ENCODE measurements at places on chromosomes 16 and 17.

DNA sequence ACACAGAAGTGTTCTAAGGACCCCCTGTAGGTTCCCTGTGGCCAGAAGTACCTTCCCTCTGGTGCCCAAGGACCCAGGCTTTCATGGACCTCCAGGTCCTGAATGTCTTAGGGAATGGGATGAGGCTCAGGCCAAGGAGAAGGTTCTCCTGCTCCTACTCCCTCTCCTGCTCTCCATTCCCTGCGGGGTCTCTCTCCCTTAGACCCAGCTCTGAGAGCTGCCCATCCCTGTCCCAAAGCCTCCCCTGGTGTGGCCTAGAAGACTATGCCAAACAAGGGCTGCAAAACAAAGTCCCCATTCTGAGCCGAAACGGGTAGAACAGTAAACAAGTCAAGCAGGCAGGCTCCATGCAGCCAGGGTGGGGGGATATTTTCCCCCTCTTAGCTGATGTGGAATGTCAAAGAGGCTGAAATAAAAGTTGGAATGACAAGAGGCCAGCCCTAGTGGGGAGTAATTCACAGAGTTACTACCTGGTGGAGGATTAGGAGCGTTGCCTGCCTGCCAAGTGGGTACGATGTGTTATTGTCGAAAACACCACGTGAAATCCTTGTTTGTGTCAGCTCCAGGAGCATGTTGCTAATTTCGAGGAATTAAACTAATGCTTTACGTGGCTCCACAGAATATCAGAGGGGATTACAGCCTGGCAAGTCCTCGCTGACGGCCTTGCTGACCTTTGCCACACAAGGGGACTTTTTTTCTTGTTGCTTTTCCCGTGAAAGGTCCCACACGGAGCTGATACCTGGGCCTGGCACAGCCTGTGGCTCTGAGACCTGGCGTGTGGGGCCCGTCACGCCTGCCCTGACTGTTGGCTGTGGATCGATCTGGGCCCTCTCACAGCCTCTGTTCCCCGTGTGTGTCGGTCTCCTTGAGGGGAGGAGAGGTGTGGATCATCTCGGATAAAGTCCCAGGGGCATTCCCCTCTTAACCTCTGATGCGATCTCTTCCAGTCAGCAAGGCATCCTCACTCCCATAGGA, 2.9 kb downstream of the WFIKKN2 start:
- H3K4me3 ChIP-seq: no peak overlapping the region
- H3K27ac ChIP-seq: no peak overlapping the region
- no peak for DNase-seq

DNA sequence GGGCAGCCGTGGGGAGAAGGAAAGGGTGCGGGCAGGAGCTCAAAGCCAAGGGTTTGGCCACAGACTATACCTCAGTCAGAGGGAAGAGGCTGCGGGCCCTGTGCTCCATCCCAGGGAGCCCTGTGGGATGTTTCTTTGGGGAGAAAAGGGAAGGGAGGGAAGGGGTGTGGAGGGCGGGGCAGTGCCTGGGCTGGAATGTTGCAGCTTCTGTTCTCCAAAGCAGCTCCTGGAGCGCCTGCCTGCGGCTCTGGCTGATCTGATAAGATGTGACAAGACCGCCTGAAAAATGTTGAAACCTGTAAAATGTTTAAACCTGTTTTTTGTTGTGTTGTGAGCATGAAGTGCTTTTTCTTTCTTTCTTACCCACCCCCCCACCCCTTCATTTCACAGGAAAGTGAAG, 32.8 kb downstream of the WNT3 start:
- no peaks in the 10 kb centered on the region for H3K36me3 ChIP-seq
- no peak overlapping the region for H3K27ac ChIP-seq
- H3K4me1 ChIP-seq: 0 out of 2 replicates have a peak, but pooled peaks cover 3% of the 10 kb centered on the region
- H3K27me3 ChIP-seq: no peaks in the 10 kb centered on the region

DNA sequence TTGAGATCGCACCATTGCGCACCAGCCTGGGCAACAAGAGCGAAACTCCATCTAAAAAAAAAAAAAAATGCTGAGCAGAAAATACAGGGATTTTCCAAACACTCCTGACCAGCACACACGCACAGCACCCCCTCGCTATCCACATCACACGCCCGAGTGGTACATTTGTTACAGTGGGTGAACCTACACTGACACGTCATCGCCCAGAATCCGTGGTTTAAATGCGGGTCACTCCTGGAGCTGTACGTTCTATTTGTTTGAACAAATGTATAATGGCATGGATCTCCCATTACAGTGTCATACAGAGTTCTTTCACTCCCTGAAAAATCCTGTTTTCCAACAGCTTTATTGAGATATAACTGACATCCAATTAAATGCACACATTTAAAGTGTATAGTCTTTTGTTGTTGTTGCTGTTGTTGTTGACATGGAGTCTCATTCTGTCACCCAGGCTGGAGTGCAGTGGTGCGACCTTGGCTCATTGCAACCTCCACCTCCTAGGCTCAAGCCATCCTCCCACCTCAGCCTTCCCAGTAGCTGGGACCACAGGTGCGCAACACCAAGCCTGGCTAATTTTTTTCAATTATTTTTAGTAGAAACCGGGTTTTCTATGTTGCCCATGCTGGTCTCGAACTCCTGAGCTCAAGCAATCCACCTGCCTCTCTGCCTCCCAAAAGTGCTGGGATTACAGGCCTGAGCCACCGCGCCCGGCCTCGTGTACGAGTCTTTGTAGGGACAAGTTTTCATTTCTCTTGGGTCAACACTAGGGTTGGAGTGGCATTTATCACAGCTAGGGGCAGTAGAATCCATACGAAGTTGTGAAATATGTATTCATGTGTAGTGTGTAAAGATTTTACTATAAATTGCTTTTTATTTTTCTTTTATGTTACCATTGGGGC, 4.4 kb upstream of the CARHSP1 start:
- H3K27ac ChIP-seq: no peak overlapping the region
- no peaks in the 10 kb centered on the region for H3K27me3 ChIP-seq
- no peak for DNase-seq

DNA sequence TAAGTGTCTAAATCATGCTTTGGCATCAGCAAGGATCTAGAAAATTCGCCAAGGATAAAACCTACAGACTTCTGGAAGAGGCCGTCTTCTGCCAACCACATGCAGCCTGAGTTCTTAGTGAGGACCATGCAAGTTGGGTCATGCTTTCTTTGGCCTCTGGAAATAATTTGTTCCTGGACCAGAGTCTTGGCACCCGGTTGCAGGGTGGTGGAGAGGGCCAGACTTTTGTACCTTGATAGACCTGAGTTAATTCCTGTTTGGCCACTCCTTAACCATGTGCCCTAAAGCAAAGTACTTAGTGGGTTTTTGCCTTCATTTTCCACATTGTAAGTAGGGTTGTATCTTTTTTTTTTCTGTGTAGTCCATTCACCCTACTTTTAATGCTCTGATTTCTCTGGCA, 283.4 kb upstream of the IRX5 start:
- H3K36me3 ChIP-seq: no peaks in the 10 kb centered on the region
- H3K4me1 ChIP-seq: peaks cover 6% of the 10 kb centered on the region
- H3K27ac ChIP-seq: no peak overlapping the region
- DNase-seq: no peak
- H3K27me3 ChIP-seq: peaks cover 12% of the 10 kb centered on the region
- no peak overlapping the region for H3K4me3 ChIP-seq

- H3K4me3 ChIP-seq: no peak within 1 kb of the TSS
- DNase-seq: no peak
- H3K27ac ChIP-seq: no peak within 1 kb of the TSS
- H3K27me3 ChIP-seq: no peaks in the 10 kb centered on the region
- H3K36me3 ChIP-seq: no peaks in the 10 kb centered on the region
Measured at GRCh38 chr16:11964761-11965551, at the start of gene TNFRSF17. TNFRSF17 (plus strand) TSS chr16:11965210; CDS start chr16:11965325, 115 bp downstream.

DNA sequence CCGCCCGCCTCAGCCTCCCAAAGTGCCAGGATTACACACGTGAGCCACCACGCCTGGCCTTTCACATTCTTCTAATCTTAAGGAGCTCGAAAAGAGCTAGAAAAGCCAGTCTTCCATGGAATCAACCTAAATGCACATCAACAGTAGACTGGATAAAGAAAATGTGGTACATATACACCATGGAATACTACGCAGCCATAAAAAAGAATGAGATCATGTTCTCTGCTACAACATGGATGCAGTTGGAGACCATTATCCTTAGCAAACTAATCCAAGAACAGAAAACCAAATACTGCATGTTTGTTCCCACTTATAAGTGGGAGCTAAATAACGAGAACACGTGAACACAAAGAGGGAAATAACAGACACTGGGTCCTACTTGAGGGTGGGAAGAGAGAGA, 3.1 kb downstream of the CTC1 start:
- H3K27ac ChIP-seq: no peak overlapping the region
- H3K4me1 ChIP-seq: no peaks in the 10 kb centered on the region
- H3K36me3 ChIP-seq: no peaks in the 10 kb centered on the region
- no peak for DNase-seq
- H3K27me3 ChIP-seq: no peaks in the 10 kb centered on the region

- H3K4me3 ChIP-seq: no peak overlapping the region
- no peaks in the 10 kb centered on the region for H3K4me1 ChIP-seq
- H3K27ac ChIP-seq: no peak overlapping the region
- H3K36me3 ChIP-seq: no peaks in the 10 kb centered on the region
Measured at GRCh38 chr16:9447195-9447551, 355.7 kb downstream of the HAPSTR1 start.

DNA sequence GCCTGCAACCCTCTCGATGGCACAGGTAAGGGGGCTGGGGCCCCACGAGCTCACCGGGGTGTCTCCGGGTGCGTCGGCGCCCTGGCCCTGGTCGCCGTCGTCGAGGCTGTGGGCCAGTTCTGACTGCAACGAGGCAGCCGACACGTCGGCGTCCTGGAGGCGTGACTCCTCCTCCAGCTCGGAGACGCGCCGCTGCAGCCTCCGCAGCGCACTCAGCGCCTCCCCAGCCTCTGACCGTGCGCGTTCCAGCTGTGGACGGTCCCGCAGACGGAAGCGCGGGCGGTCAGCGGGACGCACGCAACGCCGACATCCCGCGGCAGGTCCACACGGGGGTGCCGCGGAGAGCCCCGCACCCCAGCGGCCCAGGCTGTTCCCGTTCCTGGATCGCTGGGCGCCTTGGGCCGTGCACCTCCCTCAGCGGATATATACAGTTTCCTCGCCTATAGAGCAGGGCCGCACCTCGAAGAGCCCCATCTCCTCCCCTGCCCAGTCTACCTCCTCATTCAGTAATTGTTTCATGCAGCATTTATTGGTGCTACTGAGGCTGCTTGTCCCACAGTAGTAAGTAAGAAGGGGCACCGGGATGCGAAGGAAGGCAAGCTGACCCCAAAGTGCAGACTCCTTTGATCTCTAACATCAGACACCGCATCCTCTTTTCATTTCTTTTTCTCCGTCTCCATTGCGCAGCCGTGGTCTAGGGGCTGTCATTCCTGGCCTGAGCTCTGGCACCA, 5.8 kb downstream of the THOC6 start:
- DNase-seq: no peak
- H3K27ac ChIP-seq: no peak overlapping the region
- H3K4me1 ChIP-seq: peaks cover 5% of the 10 kb centered on the region
- H3K27me3 ChIP-seq: no peaks in the 10 kb centered on the region

- DNase-seq: no peak
- peaks cover 1% of the 10 kb centered on the region for H3K4me1 ChIP-seq
- no peaks in the 10 kb centered on the region for H3K36me3 ChIP-seq
- H3K27me3 ChIP-seq: no peaks in the 10 kb centered on the region
Measured at GRCh38 chr16:16861546-16861945, 482.6 kb downstream of the NPIPA7 start.

- no peaks in the 10 kb centered on the region for H3K36me3 ChIP-seq
- H3K27ac ChIP-seq: no peak overlapping the region
- H3K27me3 ChIP-seq: no peaks in the 10 kb centered on the region
- H3K4me1 ChIP-seq: peaks cover 14% of the 10 kb centered on the region
Measured at GRCh38 chr16:10579575-10579964, 828 bp downstream of the EMP2 start.

DNA sequence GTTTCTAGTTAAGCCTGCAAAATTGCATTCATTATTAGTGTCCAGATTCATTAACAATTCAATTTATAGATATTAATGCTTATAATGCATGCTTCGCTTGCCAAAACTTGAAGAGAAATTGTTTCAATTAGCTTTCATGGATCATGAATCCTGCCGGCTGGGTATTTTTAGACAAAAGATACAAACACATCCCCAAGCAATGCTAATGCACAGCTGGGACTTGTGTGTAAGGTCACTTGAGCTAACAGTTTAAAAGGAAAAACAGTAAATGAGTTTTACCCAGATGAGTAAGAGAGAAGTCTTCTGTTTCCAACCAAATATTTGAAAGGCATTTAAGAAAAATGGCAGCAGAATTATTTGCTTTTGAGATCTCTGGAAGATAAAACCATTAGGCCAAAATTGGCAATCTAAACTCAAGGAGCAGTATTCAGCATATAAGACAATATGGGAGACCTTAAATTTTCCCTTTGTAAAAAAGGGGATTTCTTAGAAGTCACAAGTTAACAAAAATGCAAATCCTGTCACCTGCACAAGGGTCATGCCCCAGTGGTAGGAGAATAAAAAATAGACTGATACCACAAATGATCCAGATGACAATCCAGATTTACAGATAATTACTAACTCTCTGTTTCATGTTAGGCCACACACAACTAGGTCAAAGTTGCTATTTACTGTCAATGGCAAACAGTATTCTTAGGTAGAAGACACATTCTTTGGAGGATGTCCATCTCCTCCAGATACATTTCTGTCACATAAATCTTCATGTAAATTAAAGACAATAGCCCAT, 418.4 kb upstream of the PMFBP1 start:
- H3K4me3 ChIP-seq: no peak overlapping the region
- no peak for DNase-seq
- H3K4me1 ChIP-seq: no peaks in the 10 kb centered on the region
- no peak overlapping the region for H3K27ac ChIP-seq

DNA sequence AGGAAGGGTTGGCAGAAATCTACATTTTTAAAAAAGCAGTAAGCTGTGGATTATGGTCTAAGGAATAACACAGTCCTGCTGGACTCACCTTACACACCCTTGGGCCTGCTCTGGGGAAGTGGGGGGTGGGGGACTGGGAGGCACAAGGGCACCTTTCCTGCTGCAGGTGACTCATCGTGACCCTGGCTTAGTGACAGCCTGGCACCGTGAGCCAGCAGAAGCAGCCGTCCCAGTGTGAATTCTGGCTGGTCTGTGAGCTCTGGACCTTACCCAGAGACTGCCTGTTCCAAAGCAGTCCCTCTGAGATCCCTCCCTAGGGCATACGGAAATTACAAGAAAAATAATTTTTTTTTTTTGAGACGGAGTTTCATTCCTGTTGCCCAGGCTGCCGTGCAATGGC, 4.2 kb upstream of the CRK start:
- no peaks in the 10 kb centered on the region for H3K4me1 ChIP-seq
- H3K36me3 ChIP-seq: peaks cover 4% of the 10 kb centered on the region
- H3K27ac ChIP-seq: no peak overlapping the region

DNA sequence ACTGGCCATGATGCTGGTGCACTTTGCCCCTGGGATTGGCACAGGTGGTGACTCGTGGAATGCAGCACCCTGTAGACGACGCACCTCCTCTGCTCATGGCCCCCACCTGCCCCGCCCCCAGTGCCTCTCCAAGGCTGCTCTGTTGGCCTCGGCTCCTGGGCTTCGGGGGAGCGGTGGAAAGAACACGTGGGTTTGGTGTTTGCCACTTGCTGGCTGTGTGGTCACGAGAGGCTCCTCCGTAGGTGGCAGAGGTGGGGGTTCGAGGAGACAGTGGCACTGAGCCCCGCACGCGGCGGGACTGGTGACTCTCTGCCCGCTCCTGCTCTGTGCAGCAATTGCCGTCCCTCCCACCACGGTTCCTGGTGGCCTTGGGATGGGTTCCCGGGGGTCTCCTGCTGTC, 82.8 kb upstream of the ZNF750 start:
- DNase-seq: no peak
- no peak overlapping the region for H3K27ac ChIP-seq
- H3K36me3 ChIP-seq: peaks cover 20% of the 10 kb centered on the region
- no peaks in the 10 kb centered on the region for H3K27me3 ChIP-seq
- no peak overlapping the region for H3K4me3 ChIP-seq
- no peaks in the 10 kb centered on the region for H3K4me1 ChIP-seq

Data from iPS DF 6.9 (cell line).